ENCODE measurements at places on chromosomes 6 and 20. TPM values are rescaled to one million over a fixed set of nuclear protein-coding genes. Genes with fewer than 3 reads are reported as not detected.

Gene VGLL2
- total RNA-seq = not detected

DNA sequence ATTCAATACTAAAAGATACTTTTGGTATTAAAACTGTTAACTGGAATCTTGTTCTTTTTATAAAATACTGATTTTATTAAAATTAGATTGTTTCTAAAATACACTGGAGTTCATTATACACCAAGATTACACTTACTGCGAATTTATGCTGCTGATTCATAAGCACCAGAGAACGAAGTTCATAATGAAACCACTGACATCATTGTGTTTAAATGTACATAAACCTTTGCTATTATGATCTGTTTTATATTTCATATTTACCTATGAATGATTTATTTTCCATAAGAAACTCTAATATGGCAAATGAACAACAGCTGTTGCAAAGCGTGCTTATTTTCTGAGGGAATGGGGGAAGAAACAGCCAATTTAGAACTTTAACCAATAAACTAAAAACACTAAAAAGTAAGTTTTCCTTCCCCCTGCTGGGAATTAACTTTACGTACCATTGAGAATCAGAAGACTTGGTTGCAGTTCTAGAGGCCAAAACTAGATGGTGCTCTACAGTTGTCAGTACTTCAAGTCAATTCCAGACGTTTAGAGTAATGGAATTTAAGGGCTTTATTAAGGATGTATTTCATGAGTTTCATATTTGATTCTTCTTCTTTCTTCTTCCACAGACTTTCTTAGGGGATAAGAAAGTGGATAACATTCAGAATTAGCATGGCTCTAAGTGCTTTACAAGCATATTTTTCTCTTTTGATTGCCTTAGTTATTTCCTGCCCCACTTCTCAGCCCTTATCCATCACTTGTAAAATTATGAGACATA lies 30.8 kb upstream of the COL19A1 start:
- no peak for DNase-seq

DNA sequence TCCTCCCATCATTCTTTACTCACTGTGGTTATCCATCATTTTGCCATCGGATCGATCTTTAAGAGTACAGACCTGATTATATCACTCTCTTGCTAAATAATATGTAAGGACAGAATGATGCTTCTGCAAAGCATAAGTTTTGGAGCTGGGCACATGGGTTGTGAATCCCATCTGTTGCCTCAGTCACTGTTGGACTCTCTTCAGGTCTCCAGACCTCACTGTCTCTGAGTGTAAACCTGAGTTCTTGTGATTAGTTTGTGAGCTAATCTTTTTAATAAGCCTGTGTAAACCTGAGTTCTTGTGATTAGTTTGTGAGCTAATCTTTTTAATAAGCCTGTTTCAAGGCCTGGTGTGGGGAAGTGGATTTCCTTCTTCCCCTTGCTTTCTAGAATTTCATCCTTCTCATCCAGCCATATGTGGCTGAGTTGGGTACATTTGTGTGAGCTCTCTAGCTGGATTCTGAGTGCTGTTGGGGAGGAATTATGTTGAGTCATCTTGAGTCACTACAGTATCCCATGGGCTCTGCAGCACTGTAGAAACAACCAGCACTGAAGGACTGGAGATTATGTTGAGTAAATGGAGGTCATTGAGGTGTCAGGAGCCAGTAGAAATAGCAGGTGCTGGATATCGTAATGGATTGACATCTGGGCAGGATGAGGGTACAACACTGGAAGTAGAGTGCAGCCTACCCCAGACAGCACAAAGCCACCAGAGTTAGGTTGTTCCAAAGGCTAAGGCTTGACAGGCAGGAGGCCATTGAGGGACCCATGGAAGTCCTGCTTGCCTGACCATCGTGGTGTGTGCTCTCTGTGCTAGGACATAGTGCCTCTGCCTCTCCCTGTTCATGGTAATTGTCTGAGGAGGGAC lies 52.4 kb downstream of the SCAND1 start:
- DNase-seq = no peak

Gene ZSCAN31
- total RNA-seq = 6.2 TPM

- peak; percentile 65 for DNase-seq
Measured at GRCh38 chr20:46423342-46423741, 16.9 kb upstream of the ELMO2 start.

Gene DNAAF9
- 13.7 TPM for total RNA-seq

Gene EYA4
- total RNA-seq = 0.78 TPM

Gene SLC22A2
- total RNA-seq = not detected

GRCh38 chr6:3281631-3282475 lies 23.1 kb downstream of the PSMG4 start:
- no peak for DNase-seq

- DNase-seq = no peak
Measured at GRCh38 chr20:48837014-48837413, 9.2 kb upstream of the PREX1 start.

Gene BCLAF1
- total RNA-seq = 153 TPM

Gene RIPOR2
- total RNA-seq = 4.8 TPM

DNA sequence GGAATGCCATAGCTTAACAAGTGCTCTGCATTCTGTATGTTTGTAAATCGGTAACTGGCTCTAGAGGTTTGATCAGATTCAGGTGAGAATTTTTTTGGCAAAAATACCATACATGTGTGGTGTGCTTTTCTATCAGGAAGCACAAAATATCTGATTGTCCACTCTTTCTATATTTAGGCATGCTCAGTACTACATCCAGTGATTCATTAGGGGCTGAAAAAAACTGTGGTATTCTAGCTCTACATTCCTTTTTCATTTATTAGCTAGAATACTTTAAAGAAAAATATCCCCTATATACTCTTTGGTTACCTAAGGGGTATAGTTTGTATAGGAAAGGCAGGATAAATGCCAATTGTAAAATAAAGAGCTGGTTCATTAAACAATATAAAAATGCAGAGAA lies 10.6 kb upstream of the ELOVL2 start:
- DNase-seq = no peak

- DNase-seq = no peak
Measured at GRCh38 chr6:128663238-128663637, 142.8 kb upstream of the PTPRK start.

Gene SPATS1
- not detected for total RNA-seq

- DNase-seq = no peak
Measured at GRCh38 chr6:18179770-18180356, 24.6 kb downstream of the KDM1B start.

- peak; percentile 67 for DNase-seq
Measured at GRCh38 chr6:166763606-166764472, 136.8 kb upstream of the RPS6KA2 start.

DNA sequence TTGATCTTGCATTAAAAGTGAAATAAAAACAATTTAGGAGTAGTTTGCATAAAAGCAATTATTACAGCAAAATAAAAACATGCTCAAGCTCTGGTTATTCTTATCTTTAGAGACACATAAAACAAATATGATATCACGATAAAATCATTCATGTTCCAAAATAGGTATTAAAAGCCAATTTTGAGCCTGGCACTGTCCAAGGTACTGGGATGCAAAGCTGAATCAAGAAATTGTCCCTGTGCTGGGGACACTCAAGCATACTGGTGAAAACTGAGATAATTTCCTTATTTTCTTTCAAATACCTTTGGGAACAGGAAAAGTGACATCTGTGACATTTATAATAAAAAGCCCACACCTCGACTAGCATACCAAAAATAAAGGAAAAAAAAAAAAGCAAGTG lies 931 bp upstream of the MTCL3 start:
- no peak for DNase-seq

Gene SLC2A4RG
- total RNA-seq = 80.7 TPM

DNA sequence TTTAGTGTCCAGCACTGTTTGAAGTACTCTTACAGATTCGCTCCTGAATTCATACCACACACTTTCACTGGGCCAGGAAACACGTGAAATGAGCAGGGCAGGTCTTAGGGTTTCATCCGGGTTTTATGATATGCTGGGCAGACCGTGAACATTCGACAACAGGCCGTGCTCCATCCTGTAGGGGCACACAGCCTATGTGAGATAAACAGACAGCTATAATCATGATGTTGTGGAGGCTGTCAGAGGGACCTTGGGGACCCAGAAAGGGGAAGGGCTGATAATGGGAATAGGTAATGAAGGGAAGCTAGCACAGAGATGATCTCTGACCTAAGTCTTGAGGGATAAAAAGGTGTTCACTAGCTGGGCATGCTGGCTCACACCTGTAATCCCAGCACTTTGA lies 110.4 kb downstream of the RIN2 start:
- no peak for DNase-seq

GRCh38 chr6:18022398-18023231 lies 35.2 kb upstream of the KIF13A start:
- peak; percentile 48 for DNase-seq

DNA sequence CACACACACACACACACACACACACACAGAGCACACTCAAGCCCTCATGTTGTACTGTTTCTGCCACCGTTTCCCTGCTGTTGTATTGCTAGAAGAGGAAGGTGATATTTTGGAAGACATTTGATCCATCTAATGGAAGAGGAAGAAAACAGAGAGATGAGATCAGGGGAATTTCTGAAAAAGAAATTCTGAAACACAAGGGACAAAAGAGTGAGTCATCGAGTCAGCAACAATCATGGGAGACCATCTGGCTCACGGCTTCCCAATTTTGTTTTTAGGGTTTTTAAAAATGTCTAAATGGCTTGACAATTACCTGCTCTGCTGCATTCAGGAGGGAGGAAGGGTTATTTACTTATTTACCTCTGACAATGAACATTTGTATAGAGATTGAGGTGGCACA lies 22.0 kb downstream of the SOX4 start:
- DNase-seq = no peak

Gene TNF
- not detected for total RNA-seq

DNA sequence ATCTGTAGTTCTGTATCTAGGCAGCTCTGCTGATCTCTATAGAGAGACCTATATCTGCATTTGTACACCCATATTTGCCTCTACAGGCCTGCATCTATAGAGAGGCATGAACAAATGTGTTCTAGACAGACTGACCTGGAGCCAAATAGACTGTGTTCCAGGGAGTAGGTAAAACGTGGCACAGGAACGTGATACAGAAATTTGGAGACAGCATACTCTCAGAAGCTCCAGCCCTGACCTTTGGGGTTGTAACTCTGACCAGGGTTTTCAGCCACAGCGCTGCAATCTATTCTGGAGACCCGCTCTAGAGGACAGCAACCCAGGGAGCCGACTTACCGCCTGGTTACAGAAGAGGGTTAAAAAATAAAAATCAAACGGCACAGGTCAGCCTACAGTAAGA lies 983 bp downstream of the RBBP9 start:
- DNase-seq = no peak

Gene TCFL5
- total RNA-seq = 12.2 TPM

- no peak for DNase-seq
Measured at GRCh38 chr20:36569847-36570429, 3.5 kb upstream of the TGIF2 start.

DNA sequence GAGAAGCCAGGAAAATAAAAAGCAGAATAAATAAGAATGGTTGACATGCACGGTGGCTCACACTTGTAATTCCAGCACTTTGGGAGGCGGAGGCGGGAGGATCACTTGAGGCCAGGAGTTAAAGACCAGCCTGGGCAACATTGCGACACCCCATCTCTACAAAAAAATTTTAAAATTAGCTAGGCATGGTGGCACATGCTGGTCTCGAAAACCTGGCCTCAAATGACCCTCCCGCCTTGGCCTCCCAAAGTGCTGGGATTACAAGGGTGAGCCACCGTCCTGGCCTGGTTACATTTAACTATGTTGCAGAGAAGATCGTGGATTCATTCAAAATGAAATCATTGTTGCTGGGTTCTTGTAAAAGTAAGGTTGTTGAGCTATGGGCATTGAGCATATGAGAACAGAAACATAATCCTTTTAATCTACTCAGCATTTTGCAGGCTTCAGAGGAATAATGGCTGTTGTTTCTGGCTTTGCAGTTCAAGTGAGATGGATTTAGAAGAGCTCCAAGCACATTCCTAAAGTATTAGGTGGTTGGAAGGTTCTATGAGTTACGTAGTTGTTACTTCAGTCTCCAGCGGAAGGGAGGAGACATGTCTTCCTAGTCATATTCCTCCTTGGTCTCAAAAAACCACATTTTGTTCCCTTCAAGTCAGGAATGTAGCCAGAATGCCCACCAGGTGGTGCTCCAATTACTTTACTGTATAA lies 45.6 kb upstream of the RAB23 start:
- peak; percentile 86 for DNase-seq

- DNase-seq = no peak
Measured at GRCh38 chr20:51446656-51447055, 95.9 kb downstream of the NFATC2 start.

GRCh38 chr6:14467591-14467990 lies 350.0 kb downstream of the CD83 start:
- no peak for DNase-seq

DNA sequence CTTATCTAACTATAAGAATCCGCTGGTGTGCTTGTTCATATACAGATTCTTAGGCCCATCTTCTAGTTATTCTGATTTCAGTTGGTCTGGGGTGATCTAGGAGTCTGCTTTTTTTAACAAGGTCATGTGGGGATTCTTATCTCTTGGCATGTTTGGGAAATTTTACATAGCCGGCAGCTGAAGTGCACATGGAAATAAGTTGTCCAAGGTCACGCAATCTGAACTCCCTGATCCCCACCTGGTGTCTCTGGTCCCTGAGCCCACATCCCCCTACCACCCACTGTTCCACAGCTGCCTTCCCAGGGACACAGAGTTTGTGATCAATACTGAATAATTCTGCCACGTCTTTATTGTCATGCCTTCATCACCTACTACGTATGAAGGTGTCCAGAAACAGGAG lies 90.8 kb downstream of the SSR1 start:
- no peak for DNase-seq

- no peak for DNase-seq
Measured at GRCh38 chr6:6491761-6492160, 96.8 kb upstream of the LY86 start.

Gene NFATC2
- total RNA-seq = 0.89 TPM
